ENCODE measurements at places on chromosomes 6 and 20.

DNA sequence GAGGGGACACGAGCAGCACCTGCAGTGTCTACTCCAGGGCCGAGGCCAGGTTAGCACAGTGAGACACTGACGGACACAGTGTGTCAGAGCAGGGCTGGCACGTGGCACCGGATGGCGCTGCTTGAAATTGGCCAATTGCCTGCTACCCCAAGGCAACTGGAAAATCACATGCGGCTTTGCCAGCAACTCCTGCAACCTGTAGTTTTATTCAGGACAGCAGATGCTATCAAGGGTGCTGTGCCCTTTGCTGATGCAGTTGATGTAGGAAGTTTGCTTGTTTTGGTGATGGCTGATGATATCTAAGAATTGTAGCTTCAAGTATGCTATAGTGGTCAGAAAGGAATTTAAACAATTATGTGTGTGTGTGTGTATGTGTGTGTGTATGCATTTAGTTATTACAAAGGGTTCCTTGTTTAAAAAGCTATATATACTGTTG lies 25.9 kb downstream of the RIN2 start:
- DNase-seq = no peak

DNA sequence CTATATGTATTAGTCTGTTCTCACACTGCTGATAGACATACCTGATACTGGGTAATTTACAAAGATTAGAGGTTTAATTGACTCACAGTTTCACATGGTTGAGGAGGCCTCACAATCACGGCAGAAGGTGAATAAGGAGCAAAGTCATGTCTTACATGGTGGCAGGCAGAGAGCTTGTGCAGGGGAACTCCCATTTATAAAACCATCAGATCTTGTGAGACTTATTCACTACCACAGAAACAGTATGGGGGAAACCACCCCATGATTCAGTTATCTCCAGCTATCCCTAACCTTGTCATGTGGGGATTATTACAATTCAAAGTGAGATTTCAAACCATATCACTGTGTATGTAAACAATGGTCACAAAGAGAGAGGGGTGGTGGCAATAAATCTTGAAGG lies 6.6 kb downstream of the CST8 start:
- no peak for DNase-seq

DNA sequence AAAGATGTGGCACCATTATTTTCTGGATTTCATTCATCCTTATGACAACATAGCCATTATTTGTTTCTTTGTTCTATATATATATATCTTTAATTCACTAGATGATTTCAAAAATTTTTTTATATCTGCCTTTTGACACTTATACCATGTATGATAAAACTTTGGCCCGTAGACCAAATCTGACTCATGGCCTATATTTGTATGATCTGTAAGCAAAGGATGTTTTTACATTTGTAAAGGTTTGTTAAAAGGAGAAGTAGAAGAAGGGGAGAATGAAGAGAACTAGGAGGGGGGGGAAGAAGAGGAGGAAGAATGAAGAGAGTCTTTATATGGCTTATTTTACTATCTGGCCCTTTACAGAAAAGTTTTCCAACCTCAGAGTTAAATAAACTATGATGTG lies 279.7 kb downstream of the LAMA2 start:
- DNase-seq = no peak

DNA sequence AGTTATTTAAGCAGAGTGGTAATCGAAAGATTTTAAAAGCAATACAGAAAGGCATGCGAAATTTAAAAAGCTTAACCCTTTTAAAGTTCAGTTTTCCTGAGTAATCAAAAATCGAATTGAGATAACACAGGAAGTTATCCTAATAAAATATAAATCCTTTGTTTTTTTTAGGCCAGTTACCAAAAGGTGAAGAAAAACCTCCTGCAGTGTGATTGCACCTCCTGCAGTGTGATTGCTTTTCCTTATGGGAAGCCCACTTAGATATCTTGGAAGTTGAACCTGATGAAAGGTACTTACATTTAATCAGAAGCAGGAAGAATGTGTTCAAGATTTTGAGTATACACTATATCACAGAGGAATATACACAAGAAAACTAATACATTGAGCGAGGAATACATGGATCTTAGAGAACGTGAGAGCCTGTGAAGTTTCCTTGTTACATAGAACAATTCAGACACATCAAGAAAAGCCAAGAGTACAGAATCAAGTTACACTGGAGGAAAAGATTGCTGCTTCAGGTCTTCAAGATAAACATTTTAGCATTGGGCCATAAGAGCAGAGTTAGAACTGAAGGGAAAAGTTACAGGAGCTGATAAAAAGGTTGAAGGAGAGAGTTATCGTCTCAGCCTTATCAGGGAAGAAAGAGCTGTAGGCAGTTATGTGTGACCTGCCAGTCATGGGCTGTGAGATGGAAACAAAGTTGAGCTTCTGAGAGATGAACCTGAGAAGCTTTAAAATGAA lies 7.7 kb upstream of the TMEM181 start:
- DNase-seq = no peak

GRCh38 chr20:4573564-4574355 lies 147.9 kb upstream of the PRND start:
- peak; percentile 86 for DNase-seq

- no peak for DNase-seq
Measured at GRCh38 chr20:62832212-62832922, 15.5 kb downstream of the COL9A3 start.
